MV-4-11 (cell line): ENCODE measurements at places on chromosomes 2 and 18.

- DNase-seq, result no peak
These were observed 186.8 kb downstream of the TMEM247 start for GRCh38 chr2:46666044-46666679.

GRCh38 chr2:219784178-219784577, 156.7 kb downstream of the SLC4A3 start:
- no peak for DNase-seq

- peak; percentile 31 for DNase-seq
These were observed 251.5 kb upstream of the NXPH2 start for GRCh38 chr2:139031722-139032121.

DNA sequence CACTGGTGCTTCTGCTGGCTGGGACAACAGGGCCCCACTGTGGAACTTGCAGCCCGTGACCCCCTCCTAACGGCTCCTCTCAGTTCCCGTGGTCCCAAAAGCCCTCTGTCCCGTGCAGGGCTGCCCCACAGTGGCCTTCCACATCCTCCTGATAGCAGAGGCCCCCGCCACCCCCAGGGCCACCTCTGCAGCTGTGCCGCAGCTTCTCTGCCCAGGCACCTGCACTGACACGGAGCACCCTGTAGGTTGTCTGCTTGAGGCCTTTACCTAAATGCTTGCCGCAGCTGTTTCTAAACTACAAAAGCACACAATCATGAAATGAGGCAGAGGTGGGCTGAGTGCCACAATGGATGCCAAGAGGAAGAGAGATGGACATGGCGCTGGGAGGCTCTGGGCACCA, 13.5 kb upstream of the GRHL1 start:
- no peak for DNase-seq

DNA sequence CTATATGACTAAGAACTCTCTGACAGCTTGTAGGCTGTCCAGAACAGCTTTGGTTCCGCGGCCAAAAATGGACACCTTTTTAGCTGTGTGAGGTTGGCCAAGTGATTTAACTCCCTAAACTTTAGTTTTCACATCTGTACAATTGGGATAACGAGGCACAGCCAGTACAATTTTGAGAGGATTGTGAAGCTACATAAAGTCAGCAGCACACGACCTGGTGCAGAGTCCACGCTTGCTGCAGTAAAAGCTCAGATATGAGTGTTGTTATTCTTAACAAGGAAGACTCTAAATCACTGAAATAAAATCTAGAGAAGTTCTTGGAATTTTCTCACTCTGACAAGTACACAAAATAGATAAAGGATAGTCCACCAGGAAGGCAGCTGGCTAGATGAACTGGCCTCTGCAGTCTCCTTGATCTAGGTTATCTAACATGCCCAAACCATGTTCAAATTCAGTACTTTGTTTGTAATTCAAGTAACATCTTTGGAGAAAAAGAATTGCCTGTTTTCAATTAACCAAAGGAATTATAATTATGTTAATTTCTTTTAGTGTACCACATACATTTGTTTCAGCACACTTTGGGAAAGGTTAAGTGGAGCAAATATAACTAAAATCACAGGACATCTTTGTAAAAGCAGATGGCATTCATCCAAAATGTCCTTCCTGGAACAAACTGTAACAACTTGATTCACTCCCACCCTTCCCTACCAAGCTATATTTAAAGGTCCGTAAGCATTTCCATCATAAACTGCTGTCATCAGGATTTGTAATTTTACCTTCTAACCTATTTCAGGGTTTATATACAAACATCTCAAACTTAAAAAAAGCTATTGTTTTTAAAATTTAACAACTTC, 201.7 kb upstream of the STK17B start:
- no peak for DNase-seq

GRCh38 chr2:129604560-129604959, 374.9 kb upstream of the RAB6C start:
- no peak for DNase-seq

DNA sequence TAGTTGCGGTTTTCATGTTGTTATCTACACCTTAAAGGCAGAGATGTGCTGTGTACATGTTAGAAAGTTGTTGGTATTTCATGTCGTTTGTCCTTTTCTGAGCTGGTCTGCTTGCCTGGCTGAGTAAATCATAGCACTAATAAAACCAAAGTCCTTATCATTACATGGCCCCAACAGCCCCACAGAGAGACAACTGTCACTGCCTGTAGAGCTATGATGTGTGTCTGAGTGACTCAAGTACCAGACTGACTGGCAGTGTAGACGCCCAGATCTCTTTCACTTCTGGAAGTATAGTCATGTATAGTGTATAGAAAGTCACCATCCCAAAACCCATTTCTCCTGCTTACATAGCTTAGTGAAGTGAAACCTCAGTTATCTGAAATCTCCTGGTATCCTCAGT, 4.3 kb downstream of the SOCS6 start:
- no peak for DNase-seq
